HepG2 (cell line): ENCODE measurements at places on chromosomes 3 and 15.

DNA sequence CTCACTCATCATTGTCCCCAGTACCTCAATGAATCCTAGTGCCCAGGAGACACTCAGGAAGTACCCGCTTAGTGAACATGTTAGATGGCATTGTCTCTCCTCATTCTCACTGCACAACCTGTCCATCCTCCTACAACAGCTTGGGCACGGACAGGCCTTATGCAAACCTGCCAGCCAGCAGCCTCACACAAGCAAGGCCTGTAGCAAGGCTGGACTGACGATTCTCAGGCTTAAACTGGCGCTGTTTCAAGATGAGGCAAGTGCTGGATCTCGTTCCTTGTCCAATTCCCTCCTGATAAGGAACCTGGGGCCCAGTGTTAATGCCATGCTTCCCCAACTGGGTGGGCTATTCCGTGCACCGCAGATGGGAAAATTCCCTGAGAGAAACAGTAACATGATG, 59.0 kb downstream of the CDCP1 start:
- DNase-seq = no peak

GRCh38 chr3:105448338-105448982, 81.8 kb downstream of the ALCAM start:
- DNase-seq = no peak

DNA sequence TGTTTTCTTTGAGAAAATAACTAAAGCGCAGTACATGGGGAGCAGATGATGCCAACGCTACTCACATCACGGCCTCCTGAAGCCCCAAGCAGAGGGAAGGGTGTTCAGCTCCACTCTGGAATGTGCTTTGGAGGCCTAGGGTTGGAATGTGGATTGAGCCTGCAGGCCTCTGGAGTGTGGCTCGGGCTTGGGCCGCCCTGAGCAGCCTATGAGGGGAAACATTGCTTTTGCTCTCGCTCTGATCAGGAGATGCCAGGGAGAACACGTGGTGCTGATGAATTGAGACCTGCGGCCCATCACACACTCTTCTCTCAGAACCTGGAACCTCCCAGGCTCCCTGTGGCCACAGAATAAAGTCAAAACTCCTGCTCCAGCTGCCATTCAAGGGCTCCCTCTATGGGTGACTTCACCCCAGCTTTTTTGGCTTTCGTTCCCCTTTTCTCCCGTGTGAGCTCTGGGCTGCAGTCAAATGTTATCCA, 23.3 kb downstream of the CCDC13 start:
- DNase-seq = no peak

DNA sequence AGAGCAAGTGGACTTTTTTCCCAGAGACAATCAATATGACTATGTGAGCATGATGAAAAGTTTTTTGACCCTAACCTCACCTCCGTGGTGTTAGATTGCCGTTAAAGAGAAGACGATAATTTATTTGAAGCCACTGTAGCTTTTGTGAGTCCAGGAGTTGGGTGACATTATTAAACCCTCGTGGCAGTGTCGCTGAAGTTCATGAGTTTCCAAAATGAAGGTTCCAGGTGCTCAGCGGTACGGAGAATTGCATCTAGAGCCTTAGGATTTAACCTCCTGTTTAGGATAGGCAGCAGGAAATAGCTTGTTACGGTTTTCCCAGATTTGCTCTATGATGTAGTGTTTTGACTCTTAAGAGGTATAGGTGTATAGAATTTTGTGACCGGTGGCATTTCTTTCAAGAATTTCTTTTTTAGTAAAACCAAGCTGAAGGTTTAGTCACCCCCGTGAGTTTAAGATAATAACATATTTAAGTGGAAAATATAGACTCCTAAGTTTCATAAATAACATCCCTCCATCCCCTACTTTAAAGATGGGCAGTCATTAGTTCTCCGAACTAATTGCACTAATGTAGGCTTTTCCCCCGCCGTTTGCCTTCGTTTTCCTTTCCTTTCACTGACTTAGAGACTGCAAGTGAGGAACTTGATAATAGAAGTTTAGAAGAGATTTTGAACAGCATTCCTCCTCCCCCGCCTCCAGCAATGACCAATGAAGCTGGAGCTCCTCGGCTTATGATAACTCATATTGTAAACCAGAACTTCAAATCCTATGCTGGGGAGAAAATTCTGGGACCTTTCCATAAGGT, 2.0 kb downstream of the SMC4 start:
- peak; percentile 29 for DNase-seq

GRCh38 chr15:35626571-35627318, 80.8 kb upstream of the DPH6 start:
- no peak for DNase-seq
